ENCODE measurements at places on chromosomes 1 and 21. TPM values are rescaled to one million over a fixed set of nuclear protein-coding genes. Genes with fewer than 3 reads are reported as not detected.

DNA sequence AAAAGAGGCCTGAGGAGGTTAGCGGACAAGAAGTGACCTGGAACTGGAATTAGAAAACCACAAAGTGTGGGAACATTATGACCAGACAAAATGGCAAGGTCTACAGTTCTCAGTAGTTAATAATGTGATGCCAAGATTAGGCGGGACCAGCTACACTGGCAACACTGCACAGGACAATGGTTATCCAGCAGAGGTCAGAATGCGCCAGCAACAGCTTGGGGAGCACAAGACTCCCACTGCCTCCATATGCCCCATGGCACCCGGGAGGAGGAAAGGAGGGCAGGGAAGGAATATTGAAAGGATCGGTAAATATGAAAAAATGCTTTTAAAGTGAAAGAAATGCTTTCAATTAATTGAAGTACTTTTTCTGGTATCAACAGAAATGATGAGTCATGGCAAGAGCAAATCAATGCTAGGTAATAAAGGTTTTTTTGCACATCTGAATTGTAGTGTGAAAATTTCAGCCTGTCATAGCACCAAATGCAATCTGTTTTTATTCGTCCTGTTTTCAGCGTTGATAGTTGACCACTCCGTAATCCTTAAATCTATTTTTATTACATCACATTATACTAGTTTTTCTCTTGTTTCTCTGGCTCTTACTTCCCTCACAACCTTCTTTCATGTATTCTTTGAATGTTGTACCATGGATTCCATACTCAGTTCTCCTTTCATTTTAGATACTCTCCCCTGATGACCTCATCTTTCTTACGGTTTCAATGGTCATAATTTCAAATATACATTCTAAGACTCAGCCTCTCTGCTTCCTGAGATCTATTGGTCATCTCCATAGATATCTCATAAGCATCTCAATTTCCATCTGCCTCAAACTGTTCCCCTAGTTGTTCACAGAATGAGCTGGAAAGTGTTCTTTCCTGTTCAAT, 30.7 kb downstream of the VCAM1 start:
- DNase-seq = no peak

DNA sequence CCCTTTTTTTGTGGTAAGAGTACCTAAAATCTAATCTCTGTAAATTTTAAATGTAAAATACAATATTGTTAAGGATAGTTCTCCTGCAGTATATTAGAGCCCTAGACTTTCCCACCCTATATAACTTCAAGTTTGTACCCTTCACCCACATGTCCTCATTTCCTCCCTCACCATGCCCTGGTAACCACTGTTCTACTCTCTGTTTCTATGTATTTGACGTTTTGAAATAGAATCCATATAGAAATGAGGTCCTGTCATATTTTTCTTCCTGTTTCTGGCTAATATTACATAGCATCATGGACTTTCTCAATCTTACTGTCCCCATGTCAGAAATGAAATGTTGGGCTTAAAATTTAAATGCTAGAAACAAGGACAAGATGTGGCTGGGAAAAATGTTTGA, 24.8 kb downstream of the GBP7 start:
- DNase-seq = no peak

GRCh38 chr1:58934706-58935105, 150.9 kb upstream of the JUN start:
- DNase-seq = no peak

DNA sequence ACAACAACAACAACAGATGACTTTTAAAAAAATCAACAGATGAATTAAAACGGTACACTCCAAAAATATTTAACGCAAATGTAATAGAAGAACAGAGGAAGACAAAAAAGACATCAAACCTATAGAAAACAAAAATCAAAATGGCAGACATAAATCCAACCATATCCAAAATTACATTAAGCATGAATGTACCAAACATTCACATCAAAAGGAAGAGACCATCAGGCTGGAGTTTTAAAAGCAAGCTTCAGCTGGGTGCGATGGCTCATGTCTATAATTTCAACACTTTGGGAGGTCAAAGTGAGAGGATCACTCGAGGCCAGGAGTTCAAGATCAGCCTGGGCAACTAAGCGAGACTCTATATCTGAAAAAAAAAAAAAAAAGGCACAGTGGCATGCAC, 116.2 kb downstream of the SMYD3 start:
- no peak for DNase-seq

- DNase-seq = no peak
Measured at GRCh38 chr21:16441789-16442188, 712.0 kb downstream of the USP25 start.

- DNase-seq = no peak
Measured at GRCh38 chr21:45592626-45593134, 50.4 kb upstream of the SLC19A1 start.

GRCh38 chr1:155816351-155816750, 40.7 kb downstream of the GON4L start:
- DNase-seq = no peak

- DNase-seq = no peak
Measured at GRCh38 chr1:100456880-100457279, 81.1 kb upstream of the GPR88 start.

GRCh38 chr1:185157599-185158412, 839 bp downstream of the SWT1 start:
- DNase-seq = no peak

DNA sequence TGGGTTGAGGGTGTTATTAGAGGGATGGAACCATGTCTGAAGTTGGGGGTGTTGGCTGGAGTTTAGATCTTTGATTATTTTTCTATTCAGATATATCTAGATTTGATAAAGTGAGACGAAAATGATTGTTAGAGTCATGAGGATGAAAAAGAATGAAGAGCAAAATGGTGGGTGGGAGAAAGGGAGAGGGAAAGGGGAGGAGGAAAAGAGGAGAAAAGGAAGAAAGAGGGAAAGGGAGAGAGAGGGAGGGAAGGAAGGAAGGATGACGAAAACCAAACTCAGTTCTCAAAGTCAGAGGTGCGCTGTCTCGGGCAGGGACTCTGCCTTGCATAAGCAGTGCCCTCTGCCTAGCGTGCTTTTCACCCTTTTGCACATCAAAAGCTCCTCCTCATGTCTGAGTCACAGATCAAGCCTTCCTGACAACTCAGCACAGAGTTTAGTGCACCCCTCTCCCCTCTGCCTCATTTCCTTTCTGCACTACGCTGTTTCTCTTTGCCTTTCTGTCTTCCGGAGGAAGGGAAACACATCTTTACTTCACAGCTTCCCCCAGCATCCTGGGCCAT, 225.8 kb upstream of the PROX1 start:
- no peak for DNase-seq

- no peak for DNase-seq
Measured at GRCh38 chr1:11342621-11343032, 69.6 kb downstream of the UBIAD1 start.

DNA sequence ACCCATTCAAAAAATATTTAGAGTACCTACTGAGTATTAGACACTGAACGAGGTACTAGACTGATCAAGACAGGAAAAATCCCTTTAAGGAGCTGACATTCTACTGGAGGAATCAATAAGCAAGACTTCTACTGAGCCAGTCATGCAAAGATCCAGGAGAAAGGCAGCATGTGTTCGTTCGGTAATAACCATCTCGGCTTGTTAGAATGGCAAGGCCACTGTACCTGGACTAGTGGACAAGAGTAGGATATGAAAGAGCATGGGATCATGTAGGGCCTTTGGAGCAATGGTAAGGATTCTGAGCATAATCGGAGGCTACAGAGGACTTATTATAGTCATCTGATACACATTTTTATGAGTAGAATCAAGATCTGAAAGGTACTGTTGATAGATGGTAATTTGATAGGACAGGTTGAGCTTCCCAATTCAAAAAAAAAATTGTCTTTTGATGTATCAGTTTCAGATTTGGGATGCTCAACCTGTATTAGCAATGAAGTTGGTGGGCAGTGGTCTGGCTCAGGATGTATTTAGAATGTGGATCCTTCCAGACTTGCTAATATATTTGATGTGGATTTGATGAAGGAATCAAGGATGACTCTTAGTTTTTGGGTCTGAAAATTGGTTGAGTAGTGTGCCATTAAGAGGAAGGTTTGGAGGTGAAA, 2.3 kb downstream of the COX20 start:
- DNase-seq = no peak

- no peak for DNase-seq
Measured at GRCh38 chr1:205043866-205044265, 854 bp downstream of the CNTN2 start.

DNA sequence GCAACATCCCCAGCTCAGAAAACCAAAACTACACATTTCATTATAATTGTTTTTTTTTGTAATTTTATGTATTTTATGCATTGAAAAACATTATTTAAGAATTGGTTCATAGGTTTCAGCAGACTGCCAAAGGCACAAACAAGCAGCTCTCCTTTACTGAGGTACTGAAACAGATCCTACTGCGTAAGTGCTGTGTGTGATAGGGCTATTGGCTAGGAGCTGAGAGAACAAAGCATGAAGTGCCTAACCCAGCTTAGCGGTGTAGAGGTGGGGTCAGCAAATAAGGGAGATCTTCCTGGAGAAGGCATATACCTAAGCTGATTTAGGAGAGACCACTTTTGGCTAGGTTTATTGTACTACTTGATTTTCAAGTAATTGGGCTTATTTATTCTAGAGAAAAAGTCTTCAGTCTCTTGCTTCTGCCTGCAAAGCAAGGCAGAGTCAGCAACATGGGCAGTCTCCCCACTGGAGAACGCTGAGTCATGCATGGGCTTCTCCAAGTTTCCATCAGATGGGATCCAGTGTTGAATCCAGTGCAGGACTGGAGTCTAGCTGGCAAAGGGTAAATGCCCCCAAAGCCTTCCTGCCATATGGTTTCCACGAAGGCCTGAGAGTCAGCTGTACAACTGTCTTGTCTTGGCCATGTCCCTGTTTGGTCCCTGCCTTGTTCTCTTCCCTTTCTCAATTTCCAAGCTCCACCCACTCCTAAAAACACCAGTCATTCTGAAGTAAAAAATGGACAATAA, 18.0 kb upstream of the YTHDF2 start:
- no peak for DNase-seq

GRCh38 chr1:178752891-178753290, 27.8 kb downstream of the RALGPS2 start:
- no peak for DNase-seq

DNA sequence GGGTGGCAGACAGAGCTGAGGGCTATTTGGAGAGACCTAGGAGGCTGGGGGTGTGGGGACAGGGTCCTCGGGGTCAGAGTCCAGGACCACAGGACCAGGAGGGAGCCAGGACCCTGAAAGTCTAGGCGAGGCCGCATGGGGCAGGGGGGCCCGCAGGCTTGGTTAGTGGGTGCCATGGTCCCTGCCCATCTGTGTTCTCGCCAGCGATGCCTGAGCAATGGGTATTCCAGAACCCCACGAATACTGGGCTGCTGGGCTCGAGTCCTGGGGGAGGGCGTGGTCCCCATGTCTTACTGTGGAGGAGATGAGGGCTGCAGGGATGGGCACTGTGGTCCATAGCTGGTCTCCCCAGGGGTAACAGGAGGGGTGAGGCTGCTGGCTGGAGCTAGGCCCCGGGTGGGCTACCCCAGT, 2.0 kb downstream of the KRTAP10-6 start:
- DNase-seq = no peak

GRCh38 chr1:6392809-6393399, 663 bp downstream of the ACOT7 start:
- no peak for DNase-seq

- DNase-seq = no peak
Measured at GRCh38 chr21:46675595-46676280, 40.3 kb downstream of the PRMT2 start.

DNA sequence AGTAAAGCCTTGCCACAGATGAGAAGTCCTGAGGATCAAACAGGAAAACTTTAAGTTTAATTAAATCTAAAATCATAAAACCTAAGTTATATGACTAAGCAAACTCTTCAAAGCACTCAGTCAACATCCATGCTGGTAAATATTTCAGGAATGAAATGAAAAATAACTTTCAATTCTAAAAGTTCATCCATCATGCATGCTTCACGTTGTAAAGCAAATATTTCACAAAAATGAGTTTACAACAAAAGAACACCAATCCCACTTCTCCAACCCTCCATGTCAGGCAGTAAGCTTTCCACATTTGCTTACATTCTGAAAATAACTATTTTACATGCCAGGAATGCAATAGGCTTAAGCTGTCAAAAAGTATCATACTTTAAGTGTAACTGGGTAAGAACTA, 16.8 kb downstream of the APP start:
- no peak for DNase-seq

DNA sequence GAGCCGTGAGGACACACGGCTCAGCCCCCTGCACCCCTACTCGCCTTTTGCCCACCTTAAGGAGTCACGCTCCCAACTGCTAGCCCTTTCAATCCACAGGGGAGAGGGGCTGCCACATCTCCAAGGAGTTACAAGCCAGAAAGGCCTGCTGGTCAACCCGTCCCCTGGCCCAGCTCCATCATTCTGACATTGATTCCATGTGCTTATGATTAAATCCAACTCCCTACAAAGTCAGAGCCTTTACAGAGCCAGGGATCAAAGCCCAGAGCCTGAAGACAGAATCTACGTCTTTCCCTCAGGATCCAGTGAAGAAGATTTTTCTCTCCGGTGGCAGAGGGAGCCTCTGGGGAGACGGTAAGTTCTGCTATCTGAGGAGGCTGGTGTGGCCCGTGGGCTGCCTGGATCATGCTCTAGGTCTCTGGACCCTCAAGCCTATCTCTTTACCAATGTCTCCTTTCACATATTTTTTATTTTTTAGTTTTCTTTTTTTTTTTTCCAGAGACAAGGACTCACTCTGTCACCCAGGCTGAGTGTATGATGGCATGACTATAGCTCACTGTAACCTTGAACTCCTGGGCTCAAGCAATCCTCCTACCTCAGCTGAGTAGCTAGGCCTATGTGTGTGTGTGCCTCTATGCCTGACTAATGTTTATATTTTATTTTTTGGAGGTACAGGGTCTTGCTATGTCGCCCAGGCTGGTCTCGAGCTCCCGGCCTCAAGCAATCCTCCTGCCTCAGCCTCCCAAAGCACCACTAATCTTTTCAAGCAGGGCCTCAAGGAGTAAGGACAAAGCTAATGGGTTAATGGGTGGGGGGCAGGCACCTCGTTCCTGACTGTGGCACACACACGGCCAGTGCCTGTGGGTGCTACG, 61.3 kb downstream of the SLC66A1 start:
- DNase-seq = no peak

GRCh38 chr1:30677471-30677870, 45.9 kb downstream of the MATN1 start:
- DNase-seq = no peak

DNA sequence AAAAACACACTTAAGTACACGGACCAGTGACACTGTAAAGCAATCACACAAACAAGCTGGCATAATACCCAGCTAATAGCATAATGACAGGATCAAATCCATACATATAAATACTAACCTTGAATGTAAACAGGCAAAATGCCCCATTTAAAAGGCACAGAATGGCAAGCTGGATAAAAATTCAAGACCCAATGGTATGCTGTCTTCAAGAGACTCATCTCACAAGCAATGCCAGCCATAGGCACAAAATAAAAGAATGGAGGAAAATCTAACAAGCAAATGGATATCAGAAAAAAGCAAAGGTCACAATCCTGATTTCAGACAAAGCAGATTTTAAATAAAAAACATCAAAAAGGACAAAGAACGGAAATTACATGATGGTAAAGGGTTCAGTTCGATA, 79.1 kb upstream of the PTGFR start:
- no peak for DNase-seq

FMO2 gene
- total RNA-seq = 3.5 TPM

KRTAP19-3 gene
- not detected for total RNA-seq

MXRA8 gene
- total RNA-seq = 73.1 TPM

CHD5 gene
- total RNA-seq = 0.23 TPM

TIE1 gene
- total RNA-seq = 23.3 TPM

PAX7 gene
- not detected for total RNA-seq

EFNA1 gene
- 100.0 TPM for total RNA-seq

PGLYRP3 gene
- total RNA-seq = not detected

SLC1A7 gene
- 21.1 TPM for total RNA-seq

DYNLT5 gene
- total RNA-seq = 0.32 TPM

CFHR2 gene
- not detected for total RNA-seq

CCDC27 gene
- not detected for total RNA-seq

HMGCS2 gene
- 22.1 TPM for total RNA-seq

Data from mucosa of gallbladder (tissue), 1 donor.